ENCODE measurements at places on chromosomes 16 and 17.
A peak's percentile ranks its signal among the peaks of the same experiment; 100 is the strongest.

DNA sequence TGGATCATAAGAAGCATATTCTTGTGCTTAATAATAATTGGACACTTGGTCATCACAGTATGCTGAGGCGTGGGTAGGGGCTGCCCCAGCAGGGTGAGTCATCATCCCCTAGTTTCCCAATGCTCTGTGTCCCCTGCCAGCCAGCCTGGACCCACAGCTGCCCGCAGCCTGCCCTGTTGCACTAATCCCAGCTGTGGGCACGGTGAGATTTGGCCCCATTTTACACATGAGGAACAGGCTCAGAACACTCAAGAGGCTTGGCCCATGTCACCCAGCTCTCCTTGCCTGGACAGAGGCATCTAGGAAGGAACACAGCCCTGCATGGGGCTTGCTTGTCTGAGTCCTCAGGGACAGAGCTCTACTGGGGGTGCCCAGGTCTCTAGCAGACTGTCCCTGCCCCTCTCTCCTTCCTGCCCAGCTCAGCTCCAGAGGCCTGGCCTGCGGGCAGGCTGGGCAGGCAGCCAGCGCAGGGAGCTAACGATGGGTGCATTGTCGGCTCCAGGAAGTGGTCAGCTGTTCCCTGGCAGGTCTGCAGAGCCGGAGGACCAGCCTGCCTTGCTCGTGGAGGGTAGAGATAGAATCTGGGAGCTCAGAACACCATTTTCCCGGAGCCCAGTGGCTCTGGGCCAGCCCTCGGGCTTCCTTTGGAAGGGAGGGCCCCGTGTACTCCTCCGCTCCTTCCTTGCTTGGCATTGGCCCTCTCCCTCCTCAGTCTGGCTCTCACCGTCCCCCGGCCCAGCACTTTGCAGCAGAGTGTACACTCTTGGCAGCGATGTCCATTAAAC, 189.4 kb downstream of the RAB11FIP4 start:
- DNase-seq = no peak

- DNase-seq = no peak
These were observed 43.7 kb downstream of the HSBP1 start for GRCh38 chr16:83851473-83851872.

GRCh38 chr16:81688182-81688581, 90.9 kb upstream of the PLCG2 start:
- peak; percentile 40 for DNase-seq

GRCh38 chr16:9816644-9817043, 365.6 kb downstream of the GRIN2A start:
- no peak for DNase-seq

DNA sequence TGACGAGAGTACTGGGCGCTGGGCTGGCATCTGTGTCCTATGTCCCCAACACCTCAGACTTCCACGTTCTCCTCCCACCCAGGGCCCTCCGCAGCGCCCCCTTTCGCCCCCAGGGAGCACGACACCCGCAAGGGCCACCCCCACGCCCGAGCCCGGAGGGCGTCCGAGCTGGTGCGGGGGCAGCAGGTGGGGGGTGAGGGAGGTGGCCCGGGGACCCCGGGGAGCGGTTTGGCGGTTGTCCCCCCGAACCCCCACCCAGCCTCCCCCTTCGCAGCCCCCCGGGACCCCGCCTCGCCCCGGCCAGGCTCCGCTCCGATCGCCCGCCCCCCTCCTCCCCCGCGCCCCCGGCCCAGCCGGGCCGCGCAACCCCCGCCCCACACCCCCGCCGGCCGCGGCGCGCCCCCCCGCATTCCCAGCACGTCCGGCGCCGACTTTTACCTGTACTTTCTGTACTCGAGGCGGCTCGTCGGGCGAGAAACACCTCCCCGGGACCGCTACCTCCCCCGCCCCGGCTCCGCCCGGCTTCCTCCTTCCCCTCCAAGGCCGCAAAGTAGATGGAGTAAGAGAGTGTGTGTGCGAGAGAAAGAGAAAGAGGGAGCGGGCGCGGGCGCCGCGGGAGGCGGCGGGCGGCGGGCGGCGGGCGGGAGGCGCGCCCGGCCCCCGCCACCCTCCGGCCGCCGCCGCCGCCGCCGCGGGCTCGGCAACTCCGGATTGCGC, 901 bp downstream of the CDYL2 start:
- DNase-seq = peak; percentile 63

DNA sequence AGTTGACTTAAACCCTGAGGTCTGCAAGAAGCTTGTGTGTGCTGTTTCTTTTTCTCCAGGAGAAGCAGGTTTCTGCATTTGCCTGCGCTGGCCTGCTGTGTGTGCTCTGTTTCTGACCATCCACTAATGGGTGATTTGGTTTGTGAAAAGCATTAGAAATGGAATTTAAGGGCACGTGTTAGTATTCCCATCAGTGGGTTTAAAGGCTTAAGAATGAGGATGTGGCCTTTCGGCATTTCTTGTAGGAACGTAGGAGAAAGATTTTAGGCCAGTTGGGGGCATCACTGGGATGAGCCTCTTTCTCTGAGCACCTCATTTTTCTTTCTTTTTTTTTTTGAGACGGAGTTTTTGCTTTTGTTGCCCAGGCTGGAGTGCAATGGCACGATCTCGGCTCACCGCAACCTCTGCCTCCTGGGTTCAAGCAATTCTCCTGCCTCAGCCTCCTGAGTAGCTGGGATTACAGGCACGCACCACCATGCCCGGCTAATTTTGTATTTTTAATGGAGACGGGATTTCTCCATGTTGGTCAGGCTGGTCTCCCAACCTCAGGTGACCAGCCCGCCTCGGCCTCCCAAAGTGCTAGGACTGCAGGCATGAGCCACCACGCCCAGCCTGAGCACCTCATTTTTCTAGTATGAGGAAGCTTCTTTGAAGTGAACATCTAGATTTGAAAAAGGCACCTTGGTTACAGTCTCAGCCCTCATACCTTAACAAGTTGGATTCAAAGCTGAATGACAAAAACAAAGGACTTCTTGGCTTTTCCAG, 110.3 kb downstream of the BANP start:
- no peak for DNase-seq

DNA sequence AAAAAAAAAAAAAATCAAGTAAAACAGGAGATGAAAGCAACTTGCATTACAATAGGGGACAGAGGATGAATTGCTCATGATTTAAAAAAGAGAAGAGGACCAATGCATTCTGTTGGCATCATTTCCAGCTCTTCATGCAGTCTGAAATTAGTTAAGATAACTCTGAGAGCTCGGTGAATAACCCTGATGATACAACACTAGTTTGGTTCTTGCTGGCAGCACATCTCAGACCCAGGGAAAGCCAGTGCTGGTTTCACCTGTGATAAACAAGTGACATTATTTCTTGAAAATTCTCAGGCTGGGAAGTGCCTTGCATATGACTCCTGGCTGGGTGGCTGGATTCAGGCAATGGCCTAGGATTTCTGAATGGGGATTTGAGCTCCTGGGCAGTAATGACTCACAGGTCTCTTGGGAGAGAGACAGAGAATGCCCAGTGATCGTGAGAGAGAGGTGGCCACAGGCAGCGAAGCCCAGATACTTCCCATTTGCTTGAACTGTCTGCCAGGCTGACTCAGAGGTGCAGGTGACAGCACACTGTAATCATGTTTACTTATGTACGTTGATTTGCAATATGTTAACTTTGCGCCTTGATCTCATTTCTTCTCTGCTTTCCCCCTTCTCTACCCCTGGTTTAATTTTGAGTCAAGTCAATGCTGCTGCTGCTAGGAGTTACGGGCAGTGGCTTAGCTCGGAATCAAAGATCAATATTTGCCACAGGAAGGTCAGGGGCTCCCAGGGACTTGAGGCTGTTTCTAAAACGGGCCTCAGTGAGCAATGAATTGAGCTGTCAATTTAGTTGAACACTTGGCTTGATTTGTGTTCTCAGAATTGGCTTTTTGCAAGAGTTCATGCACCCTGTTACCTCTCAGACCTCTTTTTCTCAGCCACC, 27.1 kb downstream of the ARSG start:
- no peak for DNase-seq

DNA sequence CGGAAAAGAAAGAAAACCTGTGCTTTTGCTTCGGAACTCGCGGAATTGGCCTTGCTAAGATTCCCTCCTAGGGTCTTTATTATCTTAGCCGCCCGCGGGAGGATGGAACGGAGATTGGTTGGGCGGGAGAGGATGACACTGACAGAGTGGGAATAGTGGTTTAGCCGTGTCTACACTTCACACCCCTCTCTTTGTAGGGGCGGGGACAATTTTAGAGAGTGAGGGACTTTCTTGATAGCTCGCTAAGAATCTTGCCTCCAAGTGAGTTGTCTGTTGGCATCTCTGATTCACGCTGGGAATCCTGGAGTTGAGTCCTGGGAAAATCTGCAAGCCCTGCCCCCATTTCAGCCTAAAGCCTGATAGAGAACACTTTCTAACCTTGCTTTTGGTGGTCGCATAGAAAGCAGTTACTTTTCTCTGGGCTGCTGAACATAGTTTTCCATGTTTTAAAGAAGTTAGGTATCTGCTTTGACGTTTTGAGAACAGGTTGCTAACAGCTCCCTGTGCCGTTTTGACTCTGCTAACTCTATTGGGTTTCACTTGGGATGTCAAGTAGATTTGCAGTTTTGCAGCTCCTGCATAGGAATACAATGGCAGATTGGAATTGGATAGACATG, 697 bp downstream of the NOL11 start:
- peak; percentile 47 for DNase-seq

DNA sequence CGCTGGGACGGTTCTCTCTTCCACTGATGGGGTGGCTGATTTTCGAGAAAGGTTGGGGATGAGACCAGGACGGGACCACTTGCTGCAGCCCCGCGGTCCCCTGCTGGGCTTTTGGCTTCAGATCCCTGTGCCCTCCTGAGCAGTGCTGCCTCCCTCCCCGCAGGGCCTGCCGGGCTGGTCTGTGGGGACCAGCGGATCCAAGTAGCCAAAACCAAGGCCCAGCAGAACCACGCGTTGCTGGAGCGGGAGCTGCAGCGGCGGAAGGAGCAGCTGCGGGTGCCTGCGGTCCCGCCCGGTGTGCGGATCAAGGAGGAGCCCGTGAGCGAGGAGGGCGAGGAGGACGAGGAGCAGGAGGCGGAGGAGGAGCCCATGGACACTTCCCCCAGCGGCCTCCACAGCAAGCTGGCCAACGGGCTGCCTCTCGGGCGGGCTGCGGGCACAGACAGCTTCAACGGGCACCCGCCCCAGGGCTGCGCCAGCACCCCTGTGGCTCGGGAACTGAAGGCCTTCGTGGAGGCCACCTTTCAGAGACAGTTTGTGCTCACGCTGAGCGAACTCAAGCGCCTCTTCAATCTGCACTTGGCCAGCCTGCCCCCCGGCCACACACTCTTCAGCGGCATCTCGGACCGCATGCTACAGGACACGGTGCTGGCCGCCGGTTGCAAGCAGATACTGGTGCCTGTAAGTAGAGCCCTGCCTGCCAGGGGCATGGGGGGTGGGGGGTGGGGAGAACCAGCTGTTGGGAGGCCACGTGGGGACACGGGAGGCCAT, 28.6 kb downstream of the POLR3E start:
- no peak for DNase-seq

- DNase-seq = no peak
These were observed 869.5 kb upstream of the SOX9 start for GRCh38 chr17:71251276-71251675.

DNA sequence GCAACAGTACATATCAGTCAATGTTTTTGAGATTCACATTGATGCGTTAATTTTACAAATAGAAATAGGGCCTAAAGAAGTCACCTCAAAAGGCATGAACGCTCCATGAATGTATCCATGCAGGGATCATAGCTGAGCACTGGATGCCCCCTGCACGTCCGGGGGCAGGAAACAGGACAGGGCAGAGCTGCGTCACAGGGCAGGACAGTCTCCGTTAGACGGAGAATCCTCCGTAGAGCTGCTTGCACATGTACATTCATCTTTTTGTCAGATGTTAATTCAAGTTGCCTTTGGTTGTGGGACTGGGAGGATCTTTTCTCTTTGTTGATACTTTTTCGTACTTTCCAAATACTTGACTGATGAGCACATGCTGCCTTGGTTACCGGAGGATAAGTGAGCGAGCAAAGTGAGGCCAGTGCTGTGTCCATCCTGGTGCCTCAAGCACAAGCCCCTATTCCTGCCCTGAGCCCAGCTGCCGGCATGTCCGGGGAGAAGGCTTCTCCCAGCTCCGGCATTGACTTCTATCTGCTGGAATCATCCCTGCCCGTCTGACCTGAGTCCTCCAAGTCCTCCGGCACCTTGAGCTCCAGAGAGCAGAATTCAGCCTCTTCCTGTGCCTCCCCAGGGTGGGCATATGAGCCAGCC, 15.0 kb downstream of the GAA start:
- no peak for DNase-seq

DNA sequence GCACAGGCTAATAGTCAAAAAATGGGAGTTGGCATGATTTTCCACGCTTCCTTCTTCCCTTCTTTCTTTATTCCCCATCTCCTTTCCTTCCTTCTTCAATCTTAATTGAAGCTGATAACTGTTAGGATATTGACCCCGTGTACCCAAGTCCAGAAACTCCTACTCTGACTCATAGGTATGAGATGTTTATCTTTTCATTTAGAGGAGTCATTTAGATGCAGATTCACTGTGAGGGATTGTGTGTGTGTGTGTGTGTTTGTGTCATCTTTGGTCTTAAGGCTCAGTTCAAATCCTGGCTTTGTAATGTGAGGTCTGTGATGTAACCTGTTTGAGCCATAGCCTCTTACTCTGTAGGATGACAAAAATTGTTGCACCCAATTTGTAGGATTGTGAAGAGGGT, 332.0 kb upstream of the MAF start:
- DNase-seq = no peak

DNA sequence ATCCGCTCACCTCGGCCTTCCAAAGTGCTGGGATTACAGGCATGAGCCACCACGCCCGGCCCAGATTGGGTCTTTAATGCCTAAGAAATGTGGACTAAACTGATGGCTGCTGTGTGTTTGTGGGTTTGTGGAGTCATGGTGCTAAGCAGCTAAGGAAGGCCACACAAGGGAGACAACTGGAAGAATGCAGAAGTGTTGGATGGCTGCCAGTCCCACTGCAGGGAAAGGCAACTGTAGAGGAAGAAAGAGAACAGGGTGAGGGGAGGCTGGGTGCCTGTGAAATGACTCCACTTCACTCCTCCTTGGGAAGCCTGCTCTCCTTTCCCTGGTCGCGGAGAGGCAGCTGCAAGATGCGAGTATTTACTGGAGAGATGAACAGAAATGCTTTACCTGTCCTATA, 23.5 kb upstream of the SIAH1 start:
- DNase-seq = no peak

- DNase-seq = no peak
These were observed 508.0 kb downstream of the WWOX start for GRCh38 chr16:78607465-78607864.

- no peak for DNase-seq
These were observed 30.5 kb downstream of the TMEM98 start for GRCh38 chr17:32958418-32958817.

GRCh38 chr16:47229053-47230050, 85.6 kb upstream of the NETO2 start:
- no peak for DNase-seq

Measured in activated CD4-positive, alpha-beta T cell treated with anti-CD3 and anti-CD28 coated beads for 48 hours (primary cell).